CD4-positive, alpha-beta T cell treated with Interleukin-17A for 4 hours (primary cell): ENCODE measurements at places on chromosomes 1 and 21.

DNA sequence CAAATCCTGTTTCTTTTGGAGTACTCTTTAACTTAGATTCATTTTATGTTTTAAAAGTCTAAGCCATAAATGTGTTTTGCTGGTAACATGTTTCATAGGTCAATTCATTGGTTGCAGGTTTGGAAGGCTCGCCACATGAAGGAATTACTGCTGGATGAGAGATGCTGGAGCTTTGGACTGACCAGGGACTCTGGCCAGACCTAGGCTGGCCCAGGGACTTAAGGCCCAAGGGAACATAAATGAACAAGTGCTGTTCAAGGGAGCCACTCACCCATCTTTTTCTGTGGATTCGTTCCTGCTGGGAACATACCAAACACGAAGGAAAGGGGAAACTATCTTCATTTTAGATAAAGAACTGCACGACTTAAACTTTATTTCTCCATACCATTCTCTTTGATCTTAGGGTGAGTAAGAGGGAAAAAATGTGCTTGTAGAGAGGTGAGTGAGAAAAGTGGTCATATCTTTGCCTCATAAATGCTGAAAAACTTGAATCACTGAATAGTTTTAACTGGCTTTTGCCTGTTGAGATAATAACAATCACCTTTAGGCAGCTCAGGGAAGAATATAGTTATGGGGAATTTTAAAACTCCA lies 15.3 kb upstream of the SHCBP1L start:
- no peak for DNase-seq

DNA sequence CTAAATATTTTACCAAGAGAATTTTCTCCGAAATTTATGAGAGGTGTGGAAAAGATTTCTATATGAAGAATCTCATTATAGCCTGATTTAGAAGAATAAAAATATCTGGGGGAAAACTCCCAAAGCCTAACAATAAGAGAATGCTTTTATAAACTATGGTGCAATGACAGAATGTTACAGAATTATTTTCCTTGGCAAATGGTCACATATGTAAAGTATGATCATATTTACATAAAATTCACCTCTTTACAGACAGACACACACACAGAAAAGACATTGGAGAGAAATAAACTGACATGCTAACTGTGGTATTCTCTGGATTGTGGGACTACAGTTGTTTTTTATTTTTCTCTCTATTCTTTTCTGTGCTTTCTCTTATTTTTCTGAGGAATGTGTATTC lies 226.3 kb upstream of the USP24 start:
- no peak for DNase-seq

DNA sequence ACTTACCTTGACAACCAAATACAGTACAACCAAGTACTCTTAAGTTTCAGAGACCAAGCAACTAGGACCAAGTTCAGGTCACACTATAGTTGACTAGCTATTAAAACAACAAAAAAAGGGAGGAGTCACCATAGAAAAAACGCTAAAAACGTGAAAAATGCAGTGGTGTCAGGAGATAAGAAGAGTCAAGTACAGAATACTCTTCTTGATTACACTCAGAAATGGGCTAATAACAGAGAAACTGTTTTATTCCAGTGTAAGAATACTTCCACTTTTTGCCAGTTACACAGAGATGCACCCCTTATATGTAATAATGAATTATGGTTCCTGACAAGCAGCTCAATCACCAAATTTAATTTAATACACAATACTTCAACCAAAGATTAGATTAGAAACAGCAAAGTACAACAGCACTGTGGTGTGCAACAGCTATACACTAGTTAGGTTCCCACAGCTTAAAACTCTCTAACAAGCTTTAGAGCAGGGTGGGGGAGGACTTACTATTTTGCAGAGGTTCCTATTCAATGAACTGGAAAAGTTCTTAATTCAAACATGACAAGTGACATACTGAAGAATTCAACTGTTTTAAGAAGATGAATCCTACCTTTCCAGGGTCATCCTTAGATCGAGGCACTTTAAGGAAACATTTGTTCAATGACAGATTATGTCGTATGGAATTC lies 70.4 kb downstream of the FOXJ3 start:
- DNase-seq: no peak

GRCh38 chr1:231549733-231550447 lies 21.4 kb downstream of the TSNAX start:
- no peak for DNase-seq

DNA sequence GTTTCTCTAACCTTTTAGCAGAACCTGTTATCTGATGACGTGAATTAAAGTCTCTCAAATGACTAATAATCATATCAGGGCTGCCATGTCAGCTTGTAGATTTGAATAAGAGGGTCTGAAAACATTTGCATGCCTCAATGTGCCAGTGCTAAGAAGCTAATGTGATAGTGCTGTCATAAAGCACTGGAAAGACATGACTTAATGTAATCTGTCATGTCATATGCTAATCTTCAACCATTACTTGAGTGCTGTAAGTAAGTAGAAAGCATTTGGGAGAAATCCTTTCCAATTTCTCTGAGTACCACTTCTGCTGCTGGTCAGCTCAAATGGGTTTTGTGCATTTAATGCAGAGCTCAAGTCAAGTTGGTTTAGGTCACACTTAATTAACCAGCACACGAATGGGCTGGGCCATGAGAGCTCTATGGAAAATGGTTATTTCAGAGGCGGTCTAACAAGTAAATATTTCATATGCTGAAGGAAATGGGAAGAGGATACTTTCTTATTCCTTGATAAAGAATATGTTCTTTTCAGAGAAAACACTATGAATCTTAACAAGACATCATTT lies 609.2 kb downstream of the LMO4 start:
- no peak for DNase-seq

GRCh38 chr1:186231861-186232436 lies 143.1 kb downstream of the TPR start:
- DNase-seq: no peak

DNA sequence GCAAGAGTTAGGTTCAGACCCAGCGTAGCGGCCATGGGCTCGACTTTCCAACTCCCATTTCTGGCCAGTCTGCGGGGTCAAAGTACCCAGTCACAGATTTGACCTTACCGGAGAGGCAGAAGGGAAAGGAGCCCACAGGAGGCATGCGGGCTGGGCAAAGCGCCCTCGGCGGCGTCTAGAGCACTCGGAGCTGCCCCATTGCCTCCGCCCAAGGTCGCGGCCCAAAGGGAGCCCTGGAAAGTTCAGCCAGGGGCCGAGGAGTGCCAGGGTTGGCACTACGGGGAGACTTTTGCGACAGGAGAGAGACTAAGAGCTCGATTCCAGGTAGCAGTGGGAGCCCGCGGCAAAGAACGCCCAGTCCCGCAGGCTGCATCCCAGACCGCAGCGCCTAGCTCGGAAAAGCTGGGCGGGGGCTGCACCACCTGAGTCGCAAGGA lies 896 bp downstream of the KANK4 start:
- no peak for DNase-seq

DNA sequence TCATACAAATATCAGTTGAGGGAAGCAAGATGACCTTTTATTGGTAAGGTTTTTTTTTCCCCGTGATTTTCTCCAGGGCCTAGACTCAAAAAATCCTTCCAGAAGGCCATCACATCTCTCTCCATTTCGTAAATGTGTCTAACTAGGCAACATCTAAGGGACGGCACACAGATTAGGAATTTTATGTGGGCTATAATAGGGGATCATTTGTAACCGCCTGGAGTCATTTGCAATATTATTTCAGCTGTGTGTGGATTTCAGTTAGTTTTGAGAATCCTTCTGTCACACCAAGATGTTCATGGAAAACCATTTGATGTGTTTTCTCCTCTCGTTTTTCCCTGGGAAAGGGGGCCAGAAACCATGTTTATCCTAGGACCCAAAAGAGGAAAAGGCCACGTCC lies 63.1 kb downstream of the ATP5PO start:
- no peak for DNase-seq

DNA sequence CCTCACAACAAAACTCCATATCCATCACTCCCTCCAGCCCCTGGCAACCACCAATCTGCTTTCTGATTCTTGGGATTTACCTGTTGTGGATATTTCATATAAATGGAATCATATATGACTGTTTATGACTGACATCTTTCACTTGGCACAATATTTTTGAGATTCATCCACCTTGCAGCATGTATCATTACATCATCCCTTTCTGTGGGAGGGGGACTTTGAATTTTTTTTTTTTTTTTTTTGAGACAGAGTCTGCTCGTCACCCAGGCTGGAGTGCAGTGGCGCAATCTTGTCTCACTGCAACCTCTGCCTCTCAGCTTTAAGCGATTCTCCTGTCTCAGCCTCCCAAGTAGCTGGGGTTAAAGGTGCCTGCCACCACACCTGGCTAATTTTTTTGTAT lies 128.2 kb downstream of the ITSN1 start:
- no peak for DNase-seq

GRCh38 chr1:3923378-3924185 lies 23.5 kb upstream of the C1orf174 start:
- DNase-seq: no peak

DNA sequence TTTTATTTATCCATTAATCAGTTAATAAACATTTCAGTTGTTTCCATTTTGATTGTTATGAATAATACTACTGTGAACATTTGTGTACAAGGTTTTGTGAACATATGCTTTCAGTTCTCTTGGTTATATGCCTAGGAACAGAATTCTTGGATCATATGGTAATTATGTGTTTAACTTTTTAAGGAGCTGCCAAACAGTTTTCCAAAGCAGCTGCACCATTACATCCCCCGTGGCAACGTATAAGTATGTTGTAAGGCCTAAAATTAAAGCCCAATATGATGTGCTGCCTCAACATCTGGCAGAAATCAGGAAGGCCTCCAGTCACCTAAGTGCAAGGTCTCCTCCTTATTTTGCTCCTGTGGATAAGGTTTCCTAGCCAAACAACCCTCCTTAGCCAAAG lies 235.6 kb upstream of the CACYBP start:
- no peak for DNase-seq

- DNase-seq: no peak
Observed at GRCh38 chr1:234726359-234726943, 116.5 kb upstream of the IRF2BP2 start.

DNA sequence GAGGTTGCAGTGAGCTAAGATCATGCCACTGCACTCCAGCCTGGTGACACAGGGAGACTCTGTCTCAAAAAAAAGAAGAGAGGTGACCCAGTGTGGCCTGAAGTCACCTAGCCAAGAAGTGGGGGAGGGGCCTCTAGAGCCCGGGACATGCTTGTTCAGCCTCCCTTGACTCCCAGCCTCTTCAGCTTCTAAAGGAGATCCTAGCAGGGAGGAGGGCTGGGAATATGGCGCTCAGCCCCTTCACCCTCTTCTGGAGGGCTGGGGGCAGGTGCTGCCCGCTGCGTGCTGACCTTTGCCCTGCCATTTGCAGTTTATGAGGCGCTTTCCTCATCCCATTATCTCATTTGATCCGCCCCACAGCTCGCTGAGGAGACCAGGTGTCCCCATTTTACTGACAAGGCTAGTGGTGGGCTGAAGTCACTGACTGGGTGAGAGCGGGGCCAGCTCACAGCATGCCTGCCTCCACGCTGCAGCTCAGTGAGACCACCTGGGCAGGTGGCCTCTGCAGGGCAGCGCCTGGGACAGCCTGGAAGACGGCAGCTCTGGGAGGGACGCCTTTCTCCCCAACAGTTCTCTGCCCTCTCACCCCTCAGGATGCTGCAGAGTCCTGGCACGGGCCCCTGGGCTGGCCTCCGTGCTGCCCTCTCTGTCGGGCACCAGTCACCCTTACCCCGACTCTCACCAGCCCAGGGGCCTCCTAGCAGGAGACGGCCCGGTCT lies 7.5 kb downstream of the ELF3 start:
- DNase-seq: no peak

- DNase-seq: no peak
Observed at GRCh38 chr1:226728448-226728847, 10.6 kb downstream of the ITPKB start.
